ENCODE measurements at places on chromosomes 3 and 15. TPM values are rescaled to one million over a fixed set of nuclear protein-coding genes. Genes with fewer than 3 reads are reported as not detected.

Gene ALG1L2
- polyA plus RNA-seq: 3.8 TPM

Gene MUC13
- not detected for polyA plus RNA-seq

Gene GRAMD1C
- polyA plus RNA-seq: 33.5 TPM

Gene EPHA3
- 5.1 TPM for polyA plus RNA-seq

Gene NIPA2
- polyA plus RNA-seq: 66.3 TPM

Gene EIF4A2
- polyA plus RNA-seq: 833 TPM

Gene PLAAT1
- 3.5 TPM for polyA plus RNA-seq

Gene FBXW12
- 0.11 TPM for polyA plus RNA-seq

Gene DCLK3
- polyA plus RNA-seq: 0.79 TPM

Gene TTC23
- polyA plus RNA-seq: 24.9 TPM

Gene RLBP1
- polyA plus RNA-seq: not detected

Gene CA12
- 125 TPM for polyA plus RNA-seq

Gene RTP1
- polyA plus RNA-seq: not detected

Gene MBNL1
- polyA plus RNA-seq: 49.9 TPM

Gene CYP11A1
- 1.2 TPM for polyA plus RNA-seq

Gene TUSC7
- not detected for polyA plus RNA-seq

Gene BUB1B
- 23.1 TPM for polyA plus RNA-seq

Gene MYH15
- polyA plus RNA-seq: 0.47 TPM

Gene WDR93
- polyA plus RNA-seq: 3.1 TPM
